Pancreas (tissue), 10 donors: ENCODE measurements at places on chromosomes 2 and 18. TPM values are rescaled to one million over a fixed set of nuclear protein-coding genes. Genes with fewer than 3 reads are reported as not detected.
A peak's percentile ranks its signal among the peaks of the same experiment; 100 is the strongest.

Gene PRKAG3
- total RNA-seq = not detected

Gene DOK1
- 6.9 TPM for total RNA-seq

Gene FAM98A
- 12.3 TPM for total RNA-seq

Gene GALR1
- 0.06 TPM for total RNA-seq

Gene UGT1A4
- total RNA-seq = not detected

Gene UGT1A6
- total RNA-seq = not detected

Gene INPP5D
- 3.5 TPM for total RNA-seq

Gene CFAP221
- total RNA-seq = 24.3 TPM

Gene COPS9
- 52.8 TPM for total RNA-seq

Gene RUFY4
- total RNA-seq = not detected

GRCh38 chr2:173986805-173987204, 21.6 kb upstream of the SP3 start:
- H3K4me1 ChIP-seq = peaks cover 28% of the 10 kb centered on the region
- H3K27me3 ChIP-seq = no peaks in the 10 kb centered on the region
- no peak overlapping the region for H3K4me3 ChIP-seq
- H3K27ac ChIP-seq = no peak overlapping the region
- no peaks in the 10 kb centered on the region for H3K36me3 ChIP-seq
- no peak for DNase-seq

- H3K27me3 ChIP-seq = no peaks in the 10 kb centered on the region
- H3K36me3 ChIP-seq = no peaks in the 10 kb centered on the region
- no peaks in the 10 kb centered on the region for H3K4me1 ChIP-seq
- H3K4me3 ChIP-seq = no peak overlapping the region
- no peak overlapping the region for H3K27ac ChIP-seq
Measured at GRCh38 chr2:48232351-48232750, 297.6 kb upstream of the STON1 start.

DNA sequence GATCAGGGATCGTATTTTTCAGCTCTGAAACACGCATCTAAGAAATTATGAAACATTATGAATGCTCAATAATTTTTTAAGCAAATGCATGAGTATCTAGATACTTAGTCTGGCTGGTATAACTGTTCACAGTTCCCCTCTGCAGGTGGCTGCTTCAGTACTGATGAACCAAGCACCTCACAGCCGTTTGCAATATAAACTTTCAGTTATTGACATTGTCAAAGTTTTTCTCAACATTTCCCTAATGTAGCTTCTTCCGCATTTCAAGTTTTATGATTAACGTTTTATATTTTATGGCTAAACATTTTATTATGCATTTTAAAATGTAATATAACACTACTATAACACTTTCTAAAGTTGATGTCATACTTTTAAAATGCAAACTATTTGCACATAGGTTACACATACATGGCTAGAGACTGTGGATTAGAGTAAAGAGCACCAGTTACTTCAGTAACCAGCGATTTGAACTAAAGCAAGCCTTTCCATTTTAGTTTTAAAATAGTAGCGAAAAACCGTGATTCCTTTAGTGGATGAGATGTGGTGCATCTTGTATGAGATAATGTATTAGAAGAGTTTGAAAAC, 495.4 kb downstream of the XIRP2 start:
- no peak overlapping the region for H3K4me3 ChIP-seq
- no peak overlapping the region for H3K27ac ChIP-seq
- no peak for DNase-seq
- H3K4me1 ChIP-seq = no peaks in the 10 kb centered on the region
- no peaks in the 10 kb centered on the region for H3K27me3 ChIP-seq
- H3K36me3 ChIP-seq = no peaks in the 10 kb centered on the region

DNA sequence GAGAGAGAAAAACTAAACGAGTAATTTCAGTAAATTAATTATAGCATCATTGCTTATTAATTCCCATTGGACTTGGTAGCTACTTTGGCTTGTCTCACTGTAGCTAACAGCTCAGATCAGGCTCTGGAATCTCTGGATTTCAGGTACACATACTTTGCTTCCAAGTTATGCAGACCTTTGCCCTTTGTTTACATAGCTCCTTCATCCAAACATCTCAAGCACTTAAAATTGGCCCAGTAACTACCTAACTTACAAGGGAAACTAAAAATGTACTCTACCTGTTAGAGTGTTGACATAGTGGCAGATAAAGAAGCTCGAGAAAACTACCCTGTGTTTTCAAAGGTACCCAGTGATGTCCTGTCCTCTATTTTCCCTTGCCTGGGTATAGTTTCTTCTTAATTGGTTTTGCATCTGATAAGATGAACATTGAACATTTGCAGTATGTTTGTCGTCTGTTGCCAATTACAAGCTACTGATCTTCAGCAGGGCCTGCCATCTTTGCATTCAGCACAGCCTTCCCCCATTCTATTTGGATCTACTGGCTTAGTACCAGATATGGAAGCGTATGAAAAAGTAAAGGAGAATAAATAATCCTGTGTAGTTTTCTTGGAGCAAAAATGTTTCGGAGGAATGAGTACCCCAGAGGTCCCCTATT, 601.5 kb upstream of the FANCL start:
- no peak for DNase-seq
- no peaks in the 10 kb centered on the region for H3K4me1 ChIP-seq
- no peak overlapping the region for H3K4me3 ChIP-seq
- no peak overlapping the region for H3K27ac ChIP-seq
- H3K36me3 ChIP-seq = no peaks in the 10 kb centered on the region

GRCh38 chr2:240839152-240840143, 19.4 kb upstream of the KIF1A start:
- DNase-seq = no peak
- H3K27me3 ChIP-seq = no peaks in the 10 kb centered on the region

DNA sequence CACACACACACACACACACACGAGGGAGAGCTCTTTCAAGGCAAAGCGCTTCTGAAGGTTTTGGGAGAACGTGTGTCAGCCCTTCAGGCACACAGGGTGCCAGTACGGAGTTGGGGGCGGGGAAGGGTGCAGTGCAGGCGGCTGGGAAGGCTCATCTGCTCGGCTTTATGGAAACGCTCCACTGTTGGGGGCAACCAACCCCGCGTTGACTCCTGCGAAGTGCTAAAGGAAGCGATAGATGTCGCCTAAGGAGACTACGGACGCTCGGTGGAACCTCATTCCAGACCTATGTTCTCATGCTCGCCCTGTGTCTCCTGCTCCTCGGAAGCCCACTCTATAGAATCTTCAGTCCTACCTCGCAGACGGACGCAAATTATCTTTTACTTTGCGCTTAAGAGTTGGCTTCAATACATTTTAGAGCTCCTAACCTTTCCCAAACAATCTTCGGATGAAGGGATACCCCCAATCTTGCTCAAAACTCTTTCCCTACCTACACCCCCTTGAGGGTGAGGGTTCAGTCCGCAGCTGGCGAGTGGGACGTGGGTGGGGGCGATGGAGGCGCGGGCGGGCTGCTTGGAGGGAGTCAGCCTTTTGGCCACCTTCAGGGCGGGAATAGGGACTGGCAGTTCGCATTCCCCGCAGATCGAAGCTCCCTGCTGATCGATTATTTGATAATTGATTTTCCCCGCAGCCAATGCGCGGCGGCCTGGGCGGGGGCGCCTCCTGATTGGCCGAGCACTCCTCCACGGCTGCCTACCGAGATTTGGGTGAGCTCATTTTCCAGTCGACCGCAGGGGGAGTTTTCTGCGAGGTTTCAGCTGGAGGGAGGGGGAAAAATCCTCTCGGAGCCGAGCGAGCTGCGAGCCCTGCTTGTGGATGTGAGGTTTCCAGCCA, 1.9 kb upstream of the MEIS1 start:
- H3K4me1 ChIP-seq = no peaks in the 10 kb centered on the region
- H3K36me3 ChIP-seq = no peaks in the 10 kb centered on the region
- H3K27me3 ChIP-seq = no peaks in the 10 kb centered on the region
- H3K4me3 ChIP-seq = peak overlapping the region; percentile 74
- DNase-seq = peak; percentile 96

GRCh38 chr2:67489396-67489795, 92.3 kb downstream of the ETAA1 start:
- no peak overlapping the region for H3K27ac ChIP-seq
- H3K36me3 ChIP-seq = no peaks in the 10 kb centered on the region
- no peak overlapping the region for H3K4me3 ChIP-seq
- no peak for DNase-seq
- peaks cover 4% of the 10 kb centered on the region for H3K4me1 ChIP-seq
- H3K27me3 ChIP-seq = no peaks in the 10 kb centered on the region

DNA sequence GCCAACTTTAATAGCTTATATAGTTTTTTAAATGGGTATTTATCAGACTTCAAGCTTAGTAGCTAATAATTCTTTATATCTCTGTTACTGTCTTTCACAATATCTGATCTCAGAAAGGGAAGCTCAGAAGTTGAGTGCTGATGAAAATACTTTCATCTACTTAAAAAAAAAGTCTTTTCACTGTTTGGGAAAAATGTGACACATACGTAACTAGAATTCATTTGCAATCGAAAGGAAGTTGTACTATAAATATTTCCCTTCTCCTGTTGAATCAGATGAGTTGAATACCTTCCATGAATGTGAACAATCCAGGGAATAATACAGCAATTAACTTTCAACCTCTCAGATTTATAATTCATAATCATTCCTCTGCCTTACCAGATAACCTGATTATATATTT, 811 bp upstream of the SCG2 start:
- no peak overlapping the region for H3K4me3 ChIP-seq
- no peak overlapping the region for H3K27ac ChIP-seq
- DNase-seq = no peak
- no peaks in the 10 kb centered on the region for H3K36me3 ChIP-seq

- no peak overlapping the region for H3K4me3 ChIP-seq
- H3K27ac ChIP-seq = no peak overlapping the region
- H3K27me3 ChIP-seq = no peaks in the 10 kb centered on the region
- no peaks in the 10 kb centered on the region for H3K36me3 ChIP-seq
- no peak for DNase-seq
Measured at GRCh38 chr18:22074282-22075070, 94.9 kb upstream of the GATA6 start.

- DNase-seq = no peak
- no peaks in the 10 kb centered on the region for H3K4me1 ChIP-seq
Measured at GRCh38 chr2:194556629-194557028, 1100.4 kb upstream of the SLC39A10 start.

DNA sequence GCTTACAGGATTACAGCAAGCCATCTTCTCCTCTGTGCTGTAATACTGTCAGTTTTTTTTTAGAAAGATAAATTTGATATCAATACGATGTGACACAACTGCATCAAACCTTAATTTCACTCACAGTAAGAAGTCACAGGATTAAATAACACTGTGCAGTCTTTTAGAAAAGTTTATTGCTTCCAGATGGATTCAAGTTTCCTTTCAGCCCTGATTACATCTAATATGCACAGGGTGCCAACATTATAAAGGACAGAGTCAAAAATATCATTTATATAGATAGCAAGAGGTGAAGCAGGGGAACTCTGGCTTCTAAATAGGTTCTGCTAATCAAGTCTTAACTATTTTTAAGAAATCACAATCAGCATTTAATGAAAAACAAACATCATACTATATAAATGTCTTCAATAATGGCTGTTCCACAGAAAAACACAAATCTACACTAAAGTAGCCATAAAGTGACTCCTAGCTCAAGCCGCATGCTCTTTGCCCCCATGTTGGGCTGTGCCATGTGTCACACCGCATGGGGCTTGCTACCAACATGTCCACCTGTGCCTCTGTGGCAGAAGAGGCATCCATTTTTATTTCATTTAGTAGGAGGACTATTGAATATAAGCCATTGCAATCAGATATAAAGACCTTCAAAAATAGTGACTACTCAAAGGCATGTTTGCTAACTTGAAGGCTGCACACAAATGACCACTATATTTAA, 35.0 kb downstream of the CERKL start:
- H3K4me3 ChIP-seq = no peak overlapping the region
- no peaks in the 10 kb centered on the region for H3K27me3 ChIP-seq
- H3K4me1 ChIP-seq = no peaks in the 10 kb centered on the region
- no peak overlapping the region for H3K27ac ChIP-seq
- no peak for DNase-seq

- no peaks in the 10 kb centered on the region for H3K36me3 ChIP-seq
- H3K4me1 ChIP-seq = no peaks in the 10 kb centered on the region
- no peaks in the 10 kb centered on the region for H3K27me3 ChIP-seq
- no peak overlapping the region for H3K4me3 ChIP-seq
Measured at GRCh38 chr2:206472094-206472493, 28.8 kb downstream of the ADAM23 start.

GRCh38 chr2:85999061-85999831, 106.4 kb downstream of the POLR1A start:
- peak overlapping the region; percentile 50 for H3K27ac ChIP-seq
- no peaks in the 10 kb centered on the region for H3K27me3 ChIP-seq
- no peaks in the 10 kb centered on the region for H3K4me1 ChIP-seq

DNA sequence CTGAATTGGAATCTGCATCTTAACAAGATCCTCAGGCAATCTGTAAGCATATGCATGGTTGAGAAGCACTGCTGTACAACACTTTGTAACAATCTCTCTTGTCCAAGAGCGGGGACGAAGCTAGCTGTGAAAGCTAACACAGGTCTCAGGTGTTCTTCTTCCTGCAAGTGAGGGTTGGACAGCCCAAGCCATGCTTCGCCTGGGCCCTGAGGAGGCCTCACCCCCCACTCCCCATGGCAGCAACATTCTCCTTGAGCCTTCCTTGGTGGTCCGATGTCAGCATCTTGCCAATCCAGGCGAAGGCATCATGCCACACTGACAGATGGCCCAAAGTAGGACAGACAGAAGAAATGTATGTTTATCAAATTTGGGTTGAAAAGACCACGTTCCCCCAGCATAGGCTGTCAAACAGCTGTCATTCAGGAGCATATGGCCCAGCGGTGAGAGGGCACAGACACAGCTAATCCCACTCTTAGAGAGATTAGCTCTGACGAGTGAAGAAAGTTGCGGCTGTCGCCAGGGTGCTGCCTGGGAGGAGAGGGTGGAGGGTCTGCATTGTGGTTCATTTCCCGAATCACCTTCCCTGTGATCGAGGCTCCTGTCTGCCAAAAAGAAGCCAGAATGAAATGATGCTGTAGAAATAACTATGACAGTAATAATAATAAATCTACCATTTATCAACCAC, 344.7 kb downstream of the MYCN start:
- no peaks in the 10 kb centered on the region for H3K4me1 ChIP-seq
- H3K27me3 ChIP-seq = no peaks in the 10 kb centered on the region
- H3K4me3 ChIP-seq = no peak overlapping the region
- DNase-seq = no peak

DNA sequence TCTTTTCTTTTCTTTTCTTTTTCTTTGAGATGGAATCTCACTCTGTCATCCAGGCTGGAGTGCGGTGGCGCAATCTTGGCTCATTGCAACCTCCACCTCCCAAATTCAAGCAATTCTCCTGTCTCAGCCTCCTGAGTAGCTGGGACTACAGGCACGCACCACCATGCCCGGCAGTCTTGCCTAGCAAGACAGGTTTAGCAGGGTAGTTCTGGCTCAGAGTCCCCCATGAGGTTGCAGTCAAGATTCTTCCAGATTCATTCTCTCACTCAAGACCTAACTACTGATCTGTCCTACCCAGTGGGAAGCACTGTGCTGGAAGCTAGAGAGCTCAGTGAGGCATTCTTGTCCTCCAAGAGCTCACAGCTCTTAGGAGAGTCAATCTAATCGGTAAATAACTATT, 17.6 kb upstream of the ZAP70 start:
- H3K4me1 ChIP-seq = peaks cover 4% of the 10 kb centered on the region
- no peak overlapping the region for H3K4me3 ChIP-seq
- DNase-seq = no peak
